Islet precursor cell (in vitro differentiated cells): ENCODE measurements at places on chromosomes 2 and 18.
A peak's percentile ranks its signal among the peaks of the same experiment; 100 is the strongest.

DNA sequence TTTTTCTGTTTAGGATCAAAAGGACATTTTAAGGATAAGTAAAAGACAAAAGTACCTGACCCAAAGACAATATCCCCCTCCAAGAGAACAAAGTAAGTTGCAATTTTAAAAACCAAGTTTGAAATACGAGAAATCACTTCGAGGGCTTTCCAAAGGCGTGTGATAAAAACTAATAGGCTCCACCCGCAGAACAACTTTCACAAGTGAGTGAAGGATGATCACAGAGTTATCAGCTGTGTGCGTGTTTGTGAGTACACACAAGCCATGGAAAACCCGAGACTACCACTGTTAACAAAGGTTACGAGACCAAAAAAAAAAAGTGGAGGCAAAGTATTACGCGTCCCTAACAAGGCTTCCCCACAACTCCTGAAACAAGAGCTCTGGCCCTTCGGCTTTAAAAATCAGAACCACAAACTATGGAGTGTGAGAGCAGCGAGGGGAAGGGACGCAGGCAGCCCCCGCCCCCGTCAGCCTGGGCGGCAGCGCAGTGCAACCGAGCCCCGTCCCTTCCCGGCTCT is 719 bp downstream of the SMAD2 start:
- no peak for DNase-seq

- DNase-seq: no peak
Measured at GRCh38 chr2:65378290-65378689, 54.1 kb downstream of the SPRED2 start.

GRCh38 chr2:181311837-181312236 is 145.3 kb upstream of the ITGA4 start:
- no peak for DNase-seq

- DNase-seq: no peak
Measured at GRCh38 chr18:45266023-45266422, 349.3 kb upstream of the SLC14A2 start.

DNA sequence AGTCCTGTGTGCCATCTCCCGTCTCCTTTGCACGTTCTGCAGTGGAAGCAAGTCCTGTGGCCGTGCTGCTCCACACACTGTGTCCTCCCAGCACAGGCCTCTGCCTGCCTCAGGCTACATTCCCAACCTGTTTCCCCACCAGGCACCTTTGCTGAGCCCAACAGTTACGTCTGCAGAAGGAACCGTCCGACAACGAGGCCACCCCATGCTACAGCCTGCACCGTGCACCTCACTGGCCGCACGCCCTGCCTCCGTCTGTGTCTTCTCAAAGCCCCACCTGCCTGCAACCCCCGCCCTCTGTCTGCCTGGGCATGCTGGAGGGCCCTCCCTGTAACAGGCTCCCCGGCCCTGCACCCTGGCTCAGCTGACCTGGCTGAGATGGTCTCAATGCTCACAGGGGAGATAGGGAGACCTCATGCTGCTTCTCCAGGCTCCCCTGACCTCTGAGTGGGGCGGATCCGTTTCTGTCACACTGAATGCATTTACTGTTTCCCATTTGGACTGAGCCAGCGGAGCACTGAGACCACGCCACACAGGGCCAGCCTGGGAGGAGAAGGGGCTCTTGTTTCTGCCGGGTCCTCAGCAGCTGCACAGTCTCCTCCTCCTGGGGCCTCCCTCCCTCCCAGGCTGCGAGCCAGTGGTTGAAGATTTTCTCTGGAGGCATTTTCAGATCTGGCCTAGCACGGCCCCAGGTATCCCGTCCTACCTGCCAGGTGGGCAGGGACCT is 109.1 kb upstream of the OTOS start:
- peak; percentile 73 for DNase-seq

DNA sequence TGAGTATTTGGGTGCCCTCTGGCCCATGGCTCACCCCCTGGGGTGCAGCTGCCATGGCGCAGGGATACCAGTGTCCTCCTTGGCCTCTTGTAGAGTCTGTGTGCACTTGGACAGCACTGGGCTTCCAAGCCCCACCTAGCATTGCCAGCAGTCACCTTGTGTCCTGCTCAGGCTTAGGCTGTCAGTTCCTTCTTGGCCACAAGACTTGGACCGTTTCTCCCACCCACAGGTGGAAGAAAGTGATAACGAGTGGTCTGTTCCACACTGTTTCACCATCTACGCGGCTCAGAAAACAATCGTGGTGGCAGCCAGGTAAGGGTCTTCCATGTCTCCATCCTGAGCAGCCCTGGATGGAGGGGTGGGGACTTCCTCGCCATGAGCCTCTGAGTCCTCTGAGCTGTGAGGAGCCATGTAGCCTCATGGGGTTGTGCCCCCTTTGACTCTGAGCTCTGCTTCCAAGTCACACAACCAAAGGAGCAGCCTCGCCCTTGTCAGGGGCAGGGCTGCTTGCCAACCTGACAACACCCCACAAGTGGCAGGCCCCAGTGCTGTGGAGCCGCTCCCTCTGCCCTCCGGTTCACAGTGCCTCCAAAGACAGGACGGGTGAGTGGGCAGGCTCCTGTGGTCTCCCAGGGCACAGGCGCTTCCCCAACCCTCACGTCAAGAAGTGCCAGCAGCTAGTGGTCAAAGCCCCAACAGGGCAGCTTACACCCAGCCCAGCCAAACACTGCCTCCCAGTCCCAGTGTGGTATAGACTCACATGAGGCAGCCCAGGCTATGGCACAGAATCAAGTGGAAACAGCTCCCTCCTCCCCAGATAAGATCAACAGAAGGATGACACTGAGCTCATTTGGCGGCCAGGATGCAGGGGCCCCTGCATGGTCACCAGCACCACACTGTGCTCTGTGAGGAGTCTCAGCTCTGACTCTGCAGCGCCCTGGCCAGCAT is 18.4 kb downstream of the STK25 start:
- no peak for DNase-seq

DNA sequence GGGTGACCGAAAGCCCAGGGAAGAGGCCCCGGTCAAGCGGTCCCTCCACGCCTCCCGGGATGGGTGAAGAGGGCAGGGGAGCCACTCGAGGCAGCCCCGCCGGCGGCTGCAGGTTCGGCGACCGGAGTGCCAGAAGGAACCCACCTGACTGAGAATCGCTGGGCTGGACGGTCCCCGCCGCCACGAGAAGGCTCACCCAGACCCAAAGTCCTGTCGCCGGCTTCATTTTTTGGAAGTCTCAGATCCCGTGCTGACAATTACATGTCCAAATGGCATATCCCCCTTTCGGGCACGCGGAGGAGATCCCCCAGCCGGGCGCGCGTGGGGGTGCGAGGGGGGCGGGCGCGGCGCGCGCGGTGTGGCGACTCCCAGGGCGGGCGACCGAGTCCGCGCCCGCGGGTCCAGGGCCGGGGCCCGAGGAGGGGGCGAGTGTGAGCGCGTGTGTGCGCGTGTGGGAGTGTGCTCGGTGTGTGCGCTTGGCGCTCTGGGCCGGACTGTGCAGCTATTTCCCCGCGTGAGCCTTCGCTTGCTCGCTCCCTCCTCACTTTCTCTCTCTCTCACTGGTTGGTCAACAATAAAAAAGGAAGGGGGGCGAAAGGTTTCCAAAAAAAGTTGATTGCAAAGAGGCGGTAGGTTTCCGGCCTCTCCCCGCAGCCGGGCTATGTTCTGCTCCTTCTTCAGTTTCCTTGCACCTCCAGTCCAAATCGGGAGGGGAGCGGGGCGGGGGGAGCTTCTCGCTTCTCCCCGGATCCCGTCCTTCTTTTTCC is at the start of gene ERBB4:
Gene ERBB4, minus strand, starts transcription at position 498 of the 767 bp plus-strand sequence. Its CDS starts 272 bp downstream, at position 226.
- DNase-seq: peak; percentile 54

GRCh38 chr18:79587779-79588635 is 91.6 kb upstream of the CTDP1 start:
- peak; percentile 43 for DNase-seq

GRCh38 chr18:48962994-48963561 is 12.3 kb upstream of the SMAD7 start:
- peak; percentile 61 for DNase-seq

DNA sequence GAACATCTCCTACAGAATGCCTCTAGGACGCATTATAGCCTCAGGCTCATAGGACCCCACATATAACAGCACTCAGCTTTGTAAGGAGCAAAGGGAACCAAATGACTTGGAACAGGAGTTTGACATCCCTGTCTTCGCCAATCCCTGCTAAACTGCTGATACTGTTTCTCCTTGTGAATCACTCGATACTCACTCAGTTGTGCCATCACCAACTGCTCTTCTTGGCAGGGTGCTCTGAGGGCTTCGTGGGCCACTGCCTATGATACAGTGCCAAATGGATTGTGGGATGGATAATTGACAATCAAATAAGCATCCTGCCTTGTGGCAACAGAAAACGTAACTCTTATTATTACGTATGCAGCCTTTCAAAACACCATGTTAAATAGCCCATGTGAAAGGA is 396.3 kb downstream of the RIT2 start:
- no peak for DNase-seq

- DNase-seq: no peak
Measured at GRCh38 chr2:11040992-11041391, 114.3 kb upstream of the SLC66A3 start.

- no peak for DNase-seq
Measured at GRCh38 chr2:28345619-28346018, 47.0 kb upstream of the FOSL2 start.

DNA sequence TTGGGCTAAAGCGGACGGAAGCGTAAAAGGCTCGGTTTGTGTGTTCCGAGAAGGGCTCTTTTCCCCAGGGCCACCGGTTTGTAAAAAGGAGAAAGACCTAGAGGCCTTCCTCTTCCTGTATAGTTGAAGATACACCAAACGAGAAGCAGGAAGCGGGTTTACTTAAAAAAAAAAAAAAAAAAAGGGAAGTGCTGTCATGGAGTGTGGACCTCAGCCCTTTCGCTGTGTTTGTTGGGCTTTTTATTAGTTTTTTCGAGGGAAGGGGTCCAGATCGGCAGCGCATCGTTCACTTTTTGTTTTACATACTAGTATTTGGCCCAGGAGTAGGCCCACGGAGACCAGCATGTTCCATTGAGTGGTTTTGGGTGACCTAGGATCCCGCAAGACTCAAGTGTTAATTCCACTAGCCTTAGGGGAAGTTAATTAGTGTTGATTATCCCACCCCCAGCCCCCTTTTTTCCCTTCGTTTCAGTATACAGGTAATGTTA is 676 bp downstream of the ACTR2 start:
- no peak for DNase-seq

DNA sequence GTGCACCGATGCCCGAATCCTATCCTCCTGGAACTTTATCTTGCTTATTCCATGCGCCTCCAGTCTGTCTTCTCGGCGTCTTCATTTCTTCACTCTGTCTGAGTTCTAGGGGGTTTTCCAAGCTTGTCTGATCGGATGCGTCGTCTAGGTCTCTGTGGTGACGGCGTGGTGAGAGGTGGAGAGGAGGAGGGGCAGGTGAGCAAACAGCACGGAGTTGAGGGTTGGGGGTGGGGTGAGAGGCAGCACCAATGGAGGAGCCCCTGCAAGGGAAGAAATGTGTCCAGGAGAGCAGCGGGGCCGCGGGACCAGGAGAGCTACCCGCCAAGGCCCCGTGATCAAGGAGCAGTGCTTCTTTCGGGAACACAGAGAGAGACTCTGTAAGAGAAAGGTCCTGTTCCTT is 131.3 kb upstream of the TWIST2 start:
- DNase-seq: peak; percentile 48

GRCh38 chr18:6010284-6010683 is 115.0 kb upstream of the TMEM200C start:
- no peak for DNase-seq

DNA sequence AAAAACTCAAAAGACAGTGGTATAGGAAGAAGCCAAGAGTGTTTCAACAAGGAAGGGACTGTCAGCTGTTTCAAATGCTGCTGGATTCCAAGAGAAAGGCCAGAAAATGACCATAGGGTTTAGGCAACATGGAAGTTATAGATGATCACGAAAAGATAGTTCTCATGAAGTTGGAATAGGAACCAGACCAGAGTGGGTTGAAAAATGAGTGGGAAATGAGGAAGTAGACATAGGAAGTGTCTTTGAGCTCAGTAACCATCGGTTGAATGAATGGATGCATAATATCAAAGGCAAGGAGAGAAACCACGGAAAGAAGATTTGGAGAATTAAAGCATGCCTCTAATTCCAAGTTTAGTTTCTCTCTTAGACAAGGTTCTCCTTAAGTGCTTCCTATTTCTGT is 1.3 kb downstream of the NCAPH start:
- DNase-seq: no peak

- peak; percentile 80 for DNase-seq
Measured at GRCh38 chr2:220891405-220891804, 680.7 kb downstream of the EPHA4 start.
